Large intestine (tissue), 12 donors: ENCODE measurements at places on chromosomes 4 and X. TPM values are rescaled to one million over a fixed set of nuclear protein-coding genes. Genes with fewer than 3 reads are reported as not detected.
A peak's percentile ranks its signal among the peaks of the same experiment; 100 is the strongest.

GRCh38 chr4:101192244-101192643 lies 155.1 kb downstream of the PPP3CA start:
- peak; percentile 61 for DNase-seq

DNA sequence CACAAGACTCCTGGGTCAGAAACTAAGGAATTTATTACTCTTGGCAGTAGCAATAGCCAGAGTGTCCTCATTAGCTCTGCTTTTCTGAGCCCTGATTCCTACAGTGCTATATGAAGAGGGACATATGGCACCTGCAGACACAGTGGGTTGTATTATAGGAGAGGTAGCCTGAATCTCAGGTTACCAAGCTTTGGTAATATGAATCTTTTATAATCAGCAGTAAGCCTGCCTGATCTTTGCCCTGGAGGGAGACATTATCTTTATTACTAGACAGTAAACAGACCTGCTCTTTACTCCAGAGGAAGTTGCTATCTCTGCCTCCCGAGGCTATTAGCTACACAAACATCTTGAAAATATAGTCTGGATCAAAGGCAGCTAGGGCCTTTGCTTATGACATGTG lies 62.5 kb upstream of the HOPX start:
- DNase-seq = peak; percentile 92

DNA sequence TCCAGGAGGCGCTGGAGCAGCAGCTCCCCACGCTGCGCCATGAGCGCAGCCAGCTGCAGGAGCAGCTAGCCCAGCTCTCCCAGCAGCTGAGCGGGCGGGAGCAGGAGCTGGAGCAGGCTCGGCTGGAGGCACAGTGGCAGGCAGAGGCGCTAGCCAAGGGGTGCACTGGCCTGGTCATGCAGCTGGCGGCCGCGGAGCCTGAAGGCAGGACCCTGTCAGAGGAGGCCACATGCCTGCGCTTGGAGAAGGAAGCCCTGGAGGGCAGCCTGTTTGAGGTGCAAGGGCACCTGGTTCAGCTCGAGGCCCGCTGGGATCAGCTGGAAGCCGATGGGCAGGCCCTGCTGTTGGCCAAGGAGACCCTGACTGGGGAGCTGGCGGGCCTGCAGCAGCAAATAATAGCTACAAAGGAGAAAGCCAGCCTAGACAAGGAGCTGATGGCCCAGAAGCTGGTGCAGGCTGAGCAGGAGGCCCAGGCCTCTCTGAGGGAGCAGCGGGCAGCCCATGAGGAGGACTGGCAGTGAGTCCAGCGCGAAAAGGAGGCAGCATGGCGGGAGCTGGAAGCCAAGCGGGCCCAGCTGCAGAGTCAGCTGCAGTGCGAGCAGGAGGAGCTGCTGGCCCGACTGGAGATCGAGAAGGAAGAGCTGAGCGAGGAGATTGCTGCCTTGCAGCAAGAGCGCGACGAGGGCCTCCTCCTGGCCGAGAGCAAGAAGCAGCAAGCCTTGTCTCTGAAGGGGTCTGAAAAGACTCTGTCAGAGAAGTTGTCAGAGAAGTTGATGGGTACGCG lies 13.6 kb downstream of the SMIM10L2A start:
- DNase-seq = no peak

DNA sequence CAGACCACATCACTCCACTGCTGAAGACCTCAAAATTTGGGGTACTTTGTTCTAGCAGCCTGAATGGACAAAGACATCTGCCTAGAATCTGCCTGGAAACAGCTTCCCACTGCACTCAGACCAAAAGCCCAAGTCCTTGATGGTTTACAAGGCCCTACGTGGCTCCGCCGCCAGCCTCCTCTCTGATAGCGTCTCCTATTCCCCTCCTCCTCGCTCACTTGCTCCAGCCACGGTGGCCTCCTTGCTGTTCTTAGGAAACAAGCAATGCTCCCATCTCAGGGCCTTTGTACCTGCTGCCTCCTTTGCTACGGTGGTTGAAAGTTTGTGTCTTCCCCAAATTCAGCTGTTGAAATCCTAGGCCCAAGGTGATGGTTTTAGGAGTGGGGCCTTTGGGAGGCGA lies 34.7 kb upstream of the SORCS2 start:
- no peak for DNase-seq

GRCh38 chr4:106978046-106978774 lies 57.9 kb downstream of the DKK2 start:
- no peak for DNase-seq

DNA sequence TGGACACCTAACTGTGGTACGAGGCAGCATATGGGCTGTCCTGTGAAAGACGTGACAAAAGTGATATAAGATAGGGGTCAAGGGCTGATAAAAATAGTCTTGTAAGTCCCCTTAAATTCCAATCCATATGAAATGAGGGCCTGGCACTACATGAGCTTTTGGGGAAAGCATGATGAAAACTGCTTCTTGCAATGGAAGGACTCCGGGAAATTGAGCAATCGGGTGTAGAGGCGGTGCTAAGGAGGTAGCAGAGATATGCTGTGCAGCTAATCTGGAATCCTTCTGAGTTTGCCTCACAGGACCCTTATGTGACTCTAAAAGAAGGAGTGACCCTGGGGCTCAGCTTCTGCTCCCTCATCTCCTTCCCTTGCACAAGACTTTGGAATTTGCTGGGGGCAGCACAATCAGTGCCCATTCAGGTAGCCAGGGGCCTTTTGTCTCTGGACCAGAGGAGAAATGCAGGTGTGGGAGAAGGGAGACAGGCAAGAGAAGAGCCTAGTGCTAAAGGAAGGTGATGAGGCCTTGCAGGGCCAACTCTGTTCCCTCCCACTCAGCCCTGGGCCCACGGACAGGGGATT lies 12.8 kb downstream of the CLDN2 start:
- DNase-seq = no peak

DNA sequence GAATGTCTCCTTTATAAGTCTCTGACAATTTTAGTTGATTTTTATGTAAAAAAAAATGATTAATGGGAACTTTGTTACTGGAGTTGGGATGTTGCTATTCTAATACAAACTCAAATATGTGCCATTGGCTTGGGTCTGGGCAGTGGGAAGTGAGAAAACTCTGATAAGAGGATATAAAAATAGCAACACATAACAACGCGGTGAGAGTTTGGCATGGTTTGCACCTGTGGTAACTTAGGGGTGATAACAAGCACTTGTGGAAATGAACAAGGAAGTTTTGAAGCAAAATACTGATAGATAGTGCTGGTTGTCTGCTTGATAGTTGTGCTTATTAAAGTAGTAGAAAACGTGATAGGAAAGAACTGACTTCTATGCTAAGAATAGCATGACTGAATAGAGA lies 743.3 kb upstream of the AGA start:
- DNase-seq = no peak

GRCh38 chr4:156374069-156374468 lies 420.4 kb upstream of the CTSO start:
- no peak for DNase-seq

DNA sequence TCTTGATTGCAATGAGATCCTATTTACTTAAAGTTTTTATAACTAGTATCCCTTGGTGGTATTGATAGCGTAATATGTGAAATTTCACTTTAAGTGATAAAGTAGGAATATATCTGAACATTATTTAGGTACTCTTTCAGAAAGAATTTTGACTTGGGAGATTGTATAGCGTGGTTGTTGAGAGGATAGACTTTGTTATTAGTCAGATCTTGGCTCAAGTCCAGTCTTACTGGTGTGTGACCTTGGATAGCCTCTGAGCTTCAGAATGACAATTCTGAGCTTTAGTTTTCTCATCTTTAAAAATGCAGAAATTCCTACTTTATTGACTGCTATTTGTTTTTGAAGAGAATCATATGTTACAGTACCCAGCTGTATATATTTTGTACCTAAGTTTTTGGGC lies 32.6 kb downstream of the DCK start:
- DNase-seq = no peak

DNA sequence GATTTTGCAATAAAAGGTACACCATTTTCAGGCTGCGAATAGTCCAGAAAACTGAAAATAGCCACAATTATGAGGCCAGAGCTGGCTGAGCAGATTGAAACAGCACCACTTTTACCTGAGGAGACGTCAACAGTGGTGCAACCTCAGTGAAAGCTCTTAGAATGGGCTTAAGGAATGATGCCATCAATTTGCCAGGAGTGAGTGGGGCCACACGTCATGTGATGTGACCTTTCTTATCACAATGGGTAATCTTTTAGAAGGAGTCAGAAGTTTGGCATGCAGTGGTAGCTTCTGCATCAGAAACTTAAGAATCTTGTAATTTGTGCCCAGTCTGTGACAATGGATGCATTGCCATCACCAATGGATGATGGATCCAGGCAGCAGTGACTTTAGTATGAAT lies 27.6 kb downstream of the ZNF81 start:
- no peak for DNase-seq

GRCh38 chr4:78953769-78954666 lies 14.8 kb upstream of the PAQR3 start:
- no peak for DNase-seq

DNA sequence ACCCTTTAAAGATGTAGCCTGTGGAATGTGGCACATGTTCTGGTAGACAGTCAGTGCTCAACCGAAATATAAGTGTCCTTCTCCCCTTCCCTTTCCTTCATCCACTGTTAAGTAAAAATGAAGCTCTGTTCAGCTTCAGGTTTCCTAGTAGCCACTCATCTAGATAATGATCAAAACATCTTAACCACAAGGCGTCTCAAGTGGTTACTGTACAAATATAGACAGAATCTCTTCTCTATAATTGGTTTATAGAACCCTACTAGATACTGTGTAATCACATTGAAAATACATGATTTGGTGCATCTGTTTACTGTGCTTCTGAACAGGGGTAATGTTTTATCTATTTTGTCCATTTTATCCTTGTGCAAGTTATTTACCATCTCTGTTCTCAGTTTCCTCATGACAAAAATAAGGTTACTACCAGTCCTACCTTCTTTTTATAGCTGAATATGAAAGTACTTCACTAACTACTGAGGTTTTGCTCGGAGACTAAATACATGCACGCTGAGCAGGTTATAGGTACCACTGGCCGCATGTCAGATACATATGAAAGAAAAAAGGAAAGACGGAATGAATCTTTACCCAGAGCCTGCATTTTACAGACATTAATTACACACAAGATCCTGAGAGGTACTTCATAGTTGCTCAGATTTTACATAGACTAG lies 20.3 kb upstream of the SLC25A4 start:
- DNase-seq = no peak

DNA sequence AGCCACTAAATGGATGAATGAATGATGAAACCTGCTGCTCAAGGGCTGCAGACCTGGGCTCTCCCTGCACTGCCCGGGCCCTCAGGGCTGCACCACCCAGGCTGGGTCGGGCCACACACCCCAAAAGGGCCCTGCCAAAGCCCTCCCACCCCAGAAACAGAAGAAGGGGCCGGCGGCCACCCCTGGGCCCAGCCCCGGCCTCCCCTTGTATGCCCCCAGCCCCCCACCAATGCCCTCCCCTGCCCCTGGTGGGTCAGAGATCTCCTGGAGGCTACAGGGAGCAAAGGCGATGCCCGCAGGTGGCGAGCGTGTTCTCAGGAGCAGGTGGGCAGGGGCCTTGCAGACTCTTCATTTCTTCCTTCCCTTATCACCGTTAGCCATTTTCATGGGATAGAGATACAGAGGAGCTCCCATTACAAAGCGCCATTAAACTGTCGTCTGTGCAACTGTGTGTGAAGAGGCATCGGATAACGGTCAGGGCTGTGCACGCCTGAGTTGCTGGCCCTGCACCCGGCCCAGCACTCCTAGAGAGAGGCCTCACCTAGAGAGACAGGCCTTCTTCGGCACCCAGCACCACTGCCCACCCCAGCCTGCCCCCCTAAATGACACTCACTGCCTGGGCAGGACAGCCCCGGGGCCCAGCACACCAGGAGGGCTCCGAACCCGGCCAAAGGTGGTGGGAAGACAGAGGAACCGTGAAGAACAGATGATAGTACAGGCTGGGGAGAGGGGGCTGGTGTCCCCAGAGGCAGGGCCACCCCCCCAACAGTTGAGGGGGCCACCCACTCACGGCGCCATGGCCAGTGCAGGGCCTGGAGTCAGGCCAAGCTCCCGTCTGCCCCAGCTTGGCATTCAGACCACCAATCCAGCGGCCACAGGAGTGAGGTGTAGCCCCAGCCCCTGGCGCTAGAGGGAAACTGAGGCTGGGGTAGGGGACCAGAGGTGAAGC lies 133.7 kb downstream of the FAM53A start:
- DNase-seq = no peak

MEPE gene
- polyA plus RNA-seq = not detected
